ENCODE measurements at places on chromosomes 6 and 20.
A peak's percentile ranks its signal among the peaks of the same experiment; 100 is the strongest.

- DNase-seq: peak; percentile 65
Observed at GRCh38 chr20:20568604-20569205, 143.7 kb downstream of the RALGAPA2 start.

GRCh38 chr6:105310371-105310770, 92.5 kb downstream of the PREP start:
- no peak for DNase-seq

DNA sequence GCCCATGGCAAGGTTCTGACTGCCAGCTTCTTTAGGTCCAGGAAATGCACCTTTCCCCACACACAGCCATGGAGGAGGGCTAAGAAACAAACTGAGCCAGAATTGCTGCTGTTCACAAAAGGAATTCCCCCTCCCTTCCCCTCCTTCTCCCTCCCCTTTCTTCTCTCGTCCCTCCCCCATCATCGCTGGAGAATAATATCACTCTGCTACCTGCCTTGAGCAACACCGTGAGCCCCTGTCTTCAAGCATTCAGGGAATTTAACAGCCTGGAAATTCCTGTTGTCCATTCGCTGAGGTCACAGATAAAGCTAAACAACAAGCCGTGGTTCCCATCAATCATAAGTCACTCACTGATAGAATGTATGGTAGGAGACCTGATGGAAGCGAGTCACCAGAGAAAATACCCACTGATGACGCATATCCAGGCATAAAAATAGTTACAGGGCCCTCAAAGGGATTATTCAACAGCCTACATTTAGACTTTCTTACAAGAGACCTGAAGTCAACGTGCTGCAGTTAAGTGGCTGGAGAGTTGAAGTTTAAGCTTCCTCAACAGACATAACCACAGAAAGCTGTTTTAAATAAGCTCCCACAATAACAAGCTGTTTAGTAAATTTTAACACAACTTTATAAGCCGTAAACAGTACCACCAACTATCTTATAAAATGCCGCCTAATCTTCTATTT, 59.7 kb downstream of the HIVEP2 start:
- DNase-seq: peak; percentile 84

GRCh38 chr6:106119546-106119945, 33.4 kb downstream of the PRDM1 start:
- no peak for DNase-seq

DNA sequence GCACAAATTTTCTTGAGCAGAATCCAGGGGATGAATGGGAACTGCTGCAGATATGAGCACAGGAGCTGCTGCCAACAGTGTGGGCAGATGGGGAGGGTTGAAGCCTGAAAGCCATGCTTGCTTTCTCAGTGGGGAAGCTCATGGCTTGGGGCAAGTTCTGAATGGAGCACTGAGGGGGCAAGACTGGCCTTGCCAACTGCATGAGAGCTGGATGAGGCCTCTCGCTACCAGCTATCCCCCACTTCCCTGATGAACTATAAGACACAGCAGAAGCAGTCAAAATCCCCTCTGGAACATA, 28.3 kb downstream of the TREM1 start:
- no peak for DNase-seq

DNA sequence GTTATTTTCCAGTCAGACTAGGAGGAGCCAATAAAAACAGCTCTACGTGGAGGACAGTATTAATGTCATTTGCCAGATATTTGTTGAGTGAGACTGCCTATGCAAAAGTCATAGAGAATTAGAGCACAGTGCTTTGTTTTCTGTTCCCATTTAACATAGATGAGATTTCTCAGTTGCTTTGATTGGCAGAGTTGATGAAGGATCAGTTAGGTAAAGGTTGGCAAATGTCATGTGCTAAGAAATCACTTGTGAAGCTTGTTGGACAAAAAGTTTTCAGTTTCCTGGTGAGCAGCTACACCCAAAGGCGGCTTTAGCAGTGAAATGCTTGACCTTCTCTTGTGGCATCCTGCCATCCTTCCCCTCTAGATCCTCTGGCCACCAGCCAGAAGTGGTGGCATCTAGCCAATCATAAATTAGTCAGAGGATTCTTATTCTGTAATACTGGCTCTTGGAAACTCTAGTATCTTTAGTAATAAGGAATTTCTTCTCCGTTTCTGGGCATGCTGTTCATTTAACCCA, 37.0 kb downstream of the BCKDHB start:
- peak; percentile 30 for DNase-seq

GRCh38 chr6:32635526-32636123, 1.6 kb upstream of the HLA-DQA1 start:
- no peak for DNase-seq

- DNase-seq: no peak
Observed at GRCh38 chr6:711925-712324, 19.0 kb upstream of the EXOC2 start.

DNA sequence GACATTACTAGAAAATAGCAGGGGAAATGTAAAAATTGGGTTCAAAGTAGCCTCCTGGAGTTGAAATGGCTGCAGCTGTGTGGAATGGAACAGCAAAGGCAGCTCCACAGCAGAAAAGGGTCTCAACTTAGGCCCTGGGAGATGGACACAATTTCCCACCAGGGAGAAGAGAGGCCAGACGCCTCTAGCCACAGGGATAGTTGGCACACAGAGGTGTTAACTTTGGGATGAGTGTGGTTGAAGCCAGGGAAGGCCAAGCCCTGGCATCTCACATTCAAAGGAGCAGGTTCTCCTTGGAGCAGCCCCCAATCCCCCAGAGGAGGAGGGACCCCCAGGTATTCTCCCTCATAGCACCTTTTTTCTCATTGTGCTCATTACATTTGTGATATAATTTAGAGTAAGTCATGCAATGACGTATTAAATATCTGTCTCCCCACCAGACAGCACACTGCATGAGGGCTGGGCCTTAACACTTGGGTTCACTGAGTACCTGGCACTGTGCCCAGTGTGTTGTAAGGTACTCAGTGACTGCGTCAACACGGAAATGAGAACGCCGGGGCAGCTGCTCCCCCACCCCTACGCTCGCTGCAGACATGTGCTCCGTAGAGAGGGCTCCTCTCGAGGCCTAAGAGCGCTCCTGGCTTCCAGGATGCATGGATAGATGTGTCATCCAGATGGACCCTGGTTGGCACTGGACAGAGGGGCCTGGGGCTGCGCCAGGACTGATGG, 76.0 kb upstream of the CD93 start:
- DNase-seq: peak; percentile 100

DNA sequence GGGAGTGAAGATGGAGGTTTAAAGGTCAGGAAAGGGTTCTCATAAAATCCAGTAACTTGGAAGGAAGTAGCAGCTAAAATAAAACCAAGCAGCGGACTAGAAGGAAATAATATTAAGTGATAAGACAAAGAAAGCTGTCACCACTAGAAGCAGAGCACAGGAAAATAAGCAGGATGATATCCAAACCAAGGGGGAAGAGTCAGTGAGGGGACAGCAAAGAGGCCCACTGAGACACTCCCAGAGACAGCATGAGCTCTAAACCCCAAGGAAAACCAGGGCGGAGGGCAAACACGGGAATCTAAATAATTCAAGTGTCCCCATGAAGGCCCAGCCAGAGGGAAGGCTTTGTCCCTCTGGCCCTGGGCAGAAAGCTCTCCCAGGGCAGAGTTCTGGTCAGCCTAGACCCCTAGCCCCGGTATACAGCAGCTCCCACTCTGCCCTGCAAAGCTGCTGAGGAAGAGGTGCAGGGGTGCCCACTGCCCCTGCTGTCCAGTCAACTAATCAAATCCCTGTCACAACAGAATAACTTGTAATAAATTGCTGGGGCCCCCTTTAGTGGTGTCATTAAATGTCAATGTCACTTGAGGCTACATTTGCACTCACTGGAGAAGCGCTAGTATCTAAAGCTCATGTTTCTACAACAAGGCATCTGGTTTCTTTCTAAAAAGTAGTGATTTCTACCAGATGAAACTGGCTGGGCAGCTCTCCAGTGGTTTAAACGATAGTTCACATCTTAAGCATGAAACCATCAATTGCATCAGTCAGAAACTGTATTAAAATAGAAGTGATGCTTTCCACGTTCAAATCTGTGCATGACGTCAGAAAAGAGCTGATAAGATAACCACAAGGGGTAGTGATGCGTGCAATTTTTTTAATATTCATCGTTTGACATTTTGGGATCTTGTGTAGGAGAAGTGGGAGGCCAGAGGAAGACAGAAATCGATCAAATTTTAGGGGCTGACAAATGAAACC, 13.6 kb downstream of the PDE10A start:
- DNase-seq: no peak

DNA sequence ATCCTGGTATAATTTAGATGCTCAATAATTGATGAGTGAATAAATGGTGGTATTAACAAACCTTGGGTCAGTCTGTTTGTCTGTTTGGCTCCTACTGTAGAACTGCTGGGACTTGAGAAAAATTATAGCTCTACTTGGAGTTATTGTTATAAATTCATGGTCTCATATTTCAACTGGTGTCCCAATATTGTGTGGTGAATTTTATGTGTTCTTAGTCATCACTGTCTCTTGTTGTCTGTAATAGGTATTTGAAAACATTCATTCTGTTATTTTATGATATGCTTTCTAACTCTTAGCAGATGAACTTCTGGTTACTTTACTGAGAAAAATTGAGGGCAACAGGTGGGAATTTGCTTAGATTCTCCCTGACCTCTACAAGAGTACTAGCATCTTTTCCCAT, 221.4 kb downstream of the CDKAL1 start:
- DNase-seq: no peak

- no peak for DNase-seq
Observed at GRCh38 chr6:12849809-12850198, 133.2 kb downstream of the PHACTR1 start.

DNA sequence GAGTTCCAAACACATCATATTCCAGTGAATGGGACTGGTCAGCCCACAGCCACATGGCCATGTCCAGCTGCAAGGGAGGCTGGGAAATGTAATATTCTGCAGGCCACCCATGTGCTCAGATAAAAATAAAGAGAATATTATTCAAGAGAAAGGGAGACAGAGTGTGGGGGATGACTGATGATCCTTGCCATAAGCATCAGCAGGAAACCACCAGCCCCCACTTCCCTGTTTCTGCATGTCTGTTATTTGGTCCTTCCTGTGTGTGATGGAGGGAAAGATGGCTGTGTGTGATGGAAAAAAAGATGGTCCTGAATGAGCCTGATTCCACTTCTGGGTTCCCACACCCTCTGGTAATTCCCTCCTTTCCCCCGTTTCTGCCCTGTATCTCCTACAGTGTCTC, 13.1 kb upstream of the RSPO4 start:
- no peak for DNase-seq

GRCh38 chr6:210778-211374, 81.4 kb upstream of the DUSP22 start:
- no peak for DNase-seq

DNA sequence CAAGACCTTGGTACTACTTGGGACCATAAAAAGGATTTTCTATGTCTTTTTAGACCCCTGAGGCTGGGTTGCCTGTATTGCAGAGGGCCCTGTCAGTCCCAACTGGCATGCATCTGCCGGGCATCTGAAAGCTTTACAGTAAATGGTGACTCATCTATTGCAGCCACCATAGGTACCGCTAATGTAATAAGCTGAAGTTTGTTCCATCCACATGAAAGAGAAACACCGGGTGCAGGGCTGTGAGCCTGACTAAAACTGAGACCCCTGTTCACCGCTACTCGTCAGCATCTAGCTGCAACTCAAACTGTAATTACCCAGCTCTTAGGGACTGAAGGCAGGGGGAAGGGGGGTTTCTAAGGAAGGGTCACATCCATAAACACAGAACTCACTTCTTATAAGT, 49.5 kb downstream of the TRERF1 start:
- DNase-seq: no peak

DNA sequence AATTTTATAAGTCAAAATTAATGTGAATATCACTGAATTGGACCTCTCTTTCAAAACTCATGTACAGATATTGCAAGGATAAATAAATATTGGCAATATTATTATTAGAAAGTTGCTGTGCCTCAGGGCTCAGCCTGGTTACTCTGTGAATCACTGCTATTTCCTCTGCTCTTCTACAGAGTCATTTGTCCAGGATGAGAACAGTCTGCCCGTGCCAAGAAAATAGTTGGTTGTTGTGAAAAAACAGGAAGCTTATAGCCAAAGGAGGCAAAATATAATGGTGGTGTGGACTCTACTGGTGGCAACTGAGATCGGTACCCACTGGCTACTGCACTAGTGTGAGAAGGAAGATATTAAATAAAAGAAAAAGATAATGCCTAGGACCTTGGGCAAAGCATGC, 93.6 kb downstream of the RIMS1 start:
- no peak for DNase-seq
